Astrocyte (in vitro differentiated cells and primary cell): ENCODE measurements at places on chromosomes 6 and 20.

DNA sequence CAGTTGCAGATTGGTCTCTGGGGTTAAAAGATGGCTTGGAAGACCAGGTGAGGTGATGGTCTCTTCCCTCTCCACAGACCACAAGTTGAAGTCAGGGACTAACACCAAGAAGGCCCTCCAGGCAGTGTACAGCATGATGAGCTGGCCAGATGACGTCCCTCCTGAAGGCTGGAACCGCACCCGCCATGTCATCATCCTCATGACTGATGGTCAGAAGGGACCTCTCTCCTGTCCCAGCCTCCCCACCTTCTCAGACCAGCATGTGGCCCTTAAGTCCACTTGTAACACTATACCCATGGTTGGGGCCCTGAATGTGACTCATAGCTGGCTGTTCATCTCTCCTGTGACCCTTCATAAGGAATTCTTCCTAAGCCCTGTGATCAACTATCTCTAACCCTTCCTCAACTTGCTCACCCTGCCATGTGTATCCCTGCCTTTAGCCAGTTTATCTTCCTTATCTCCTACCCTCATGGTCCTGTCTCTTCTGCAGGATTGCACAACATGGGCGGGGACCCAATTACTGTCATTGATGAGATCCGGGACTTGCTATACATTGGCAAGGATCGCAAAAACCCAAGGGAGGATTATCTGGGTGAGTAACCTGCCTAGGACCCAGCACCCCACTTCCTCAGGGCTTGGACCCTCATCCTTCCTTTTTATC, 3.0 kb downstream of the CFB start:
- H3K4me3 ChIP-seq: no peak overlapping the region
- H3K27ac ChIP-seq: no peak overlapping the region
- peak; percentile 9 for DNase-seq
- peaks cover 7% of the 10 kb centered on the region for H3K4me1 ChIP-seq
- peaks cover 2% of the 10 kb centered on the region for H3K27me3 ChIP-seq

DNA sequence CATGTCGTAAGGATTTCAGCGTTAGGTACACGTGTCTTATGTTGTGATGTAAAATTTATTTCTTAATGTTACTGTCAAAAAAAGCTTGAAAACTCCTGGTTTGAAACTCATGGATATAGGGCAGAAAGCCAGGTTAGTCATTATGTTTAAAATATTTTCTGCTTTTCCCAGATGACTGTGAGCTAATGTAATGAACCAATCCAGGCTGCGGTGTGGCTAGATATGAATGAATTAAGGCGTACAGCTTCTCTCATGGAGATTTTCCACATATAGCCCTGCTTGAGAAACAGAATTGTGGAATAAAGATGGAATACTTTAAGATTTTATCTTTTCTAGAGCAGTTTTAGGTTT, 80.3 kb upstream of the STMND1 start:
- no peaks in the 10 kb centered on the region for H3K27me3 ChIP-seq
- H3K4me1 ChIP-seq: peaks cover 8% of the 10 kb centered on the region
- H3K36me3 ChIP-seq: no peaks in the 10 kb centered on the region
- H3K27ac ChIP-seq: no peak overlapping the region
- H3K4me3 ChIP-seq: no peak overlapping the region

GRCh38 chr20:57656252-57656820, 36.1 kb upstream of the ZBP1 start:
- H3K4me3 ChIP-seq: no peak overlapping the region
- peaks cover 11% of the 10 kb centered on the region for H3K4me1 ChIP-seq
- no peak overlapping the region for H3K27ac ChIP-seq

- H3K36me3 ChIP-seq: no peaks in the 10 kb centered on the region
- no peak overlapping the region for H3K4me3 ChIP-seq
- peak; percentile 18 for DNase-seq
- no peaks in the 10 kb centered on the region for H3K27me3 ChIP-seq
Measured at GRCh38 chr20:815914-816606, 17.5 kb upstream of the FAM110A start.

- no peak overlapping the region for H3K27ac ChIP-seq
- no peaks in the 10 kb centered on the region for H3K36me3 ChIP-seq
- H3K4me3 ChIP-seq: no peak overlapping the region
- DNase-seq: no peak
- H3K27me3 ChIP-seq: no peaks in the 10 kb centered on the region
- no peaks in the 10 kb centered on the region for H3K4me1 ChIP-seq
Measured at GRCh38 chr20:32960849-32961731, 43.1 kb downstream of the SUN5 start.

DNA sequence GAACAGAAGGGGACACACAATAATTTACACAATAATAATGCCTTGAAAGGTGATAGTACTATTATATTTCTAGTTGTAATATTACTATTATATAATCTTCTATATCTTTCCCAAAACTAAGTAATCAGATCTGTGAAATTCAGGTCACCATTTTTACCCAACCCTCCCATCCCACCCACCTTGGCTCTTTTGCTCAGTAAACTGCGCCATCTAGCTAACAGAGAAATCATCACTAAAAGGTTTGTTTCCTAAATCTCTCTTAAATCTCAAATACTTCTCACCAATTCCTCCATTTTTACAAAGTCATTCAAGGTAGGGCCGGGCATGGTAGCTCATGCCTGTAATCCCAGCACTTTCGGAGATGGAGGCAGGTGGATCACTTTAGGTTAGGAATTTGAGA, 83.4 kb downstream of the CDK19 start:
- no peak overlapping the region for H3K27ac ChIP-seq
- H3K27me3 ChIP-seq: no peaks in the 10 kb centered on the region
- H3K4me1 ChIP-seq: no peaks in the 10 kb centered on the region
- no peaks in the 10 kb centered on the region for H3K36me3 ChIP-seq

- H3K4me1 ChIP-seq: no peaks in the 10 kb centered on the region
- peaks cover 12% of the 10 kb centered on the region for H3K27me3 ChIP-seq
- no peaks in the 10 kb centered on the region for H3K36me3 ChIP-seq
- no peak within 1 kb of the TSS for H3K27ac ChIP-seq
Measured at GRCh38 chr6:11043961-11044711, at the start of gene ELOVL2. ELOVL2 (minus strand) TSS chr6:11044305; CDS start chr6:11044230, 75 bp downstream.

DNA sequence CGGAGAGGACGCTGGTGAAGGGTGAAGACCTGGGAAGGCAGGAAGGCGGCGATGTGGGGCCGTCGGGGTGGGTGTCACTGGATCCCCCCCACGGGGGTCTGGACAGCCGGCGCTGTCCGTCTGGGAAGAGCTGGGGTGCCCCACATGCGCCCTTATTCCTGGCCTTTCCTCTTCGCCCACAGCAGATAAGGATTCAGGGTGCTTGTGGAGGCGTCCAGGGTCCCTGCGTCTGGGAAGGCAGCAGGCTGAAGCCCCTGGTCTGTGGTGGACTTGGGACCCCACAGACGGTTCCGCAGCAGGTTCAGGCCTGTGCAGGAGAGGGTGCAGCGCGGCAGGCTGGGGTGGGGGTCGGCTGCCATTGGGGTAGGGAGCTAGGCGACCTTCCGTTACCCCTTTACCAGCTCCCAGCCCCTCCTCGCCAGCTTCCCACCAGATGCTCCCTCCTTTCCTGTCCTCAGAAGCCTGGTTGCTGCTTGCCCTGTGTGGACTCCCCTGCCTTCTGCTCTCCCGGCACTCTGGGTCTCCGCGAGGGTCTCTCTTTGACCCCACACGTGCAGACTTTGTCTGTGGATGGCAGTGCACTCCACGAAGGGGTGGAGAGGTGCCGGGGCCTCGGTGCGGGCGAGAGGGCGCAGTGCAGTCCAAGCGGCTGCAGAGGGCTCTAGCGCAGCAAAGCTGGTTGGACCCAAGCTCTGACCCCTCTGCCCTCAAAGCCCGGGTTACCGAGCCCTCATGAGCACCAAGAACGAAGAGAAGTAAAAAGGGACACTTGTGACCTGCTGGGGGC, 2.1 kb upstream of the GATA5 start:
- H3K4me1 ChIP-seq: no peaks in the 10 kb centered on the region
- no peak overlapping the region for H3K27ac ChIP-seq
- H3K27me3 ChIP-seq: peaks cover 63% of the 10 kb centered on the region
- H3K36me3 ChIP-seq: no peaks in the 10 kb centered on the region
- H3K4me3 ChIP-seq: no peak overlapping the region

DNA sequence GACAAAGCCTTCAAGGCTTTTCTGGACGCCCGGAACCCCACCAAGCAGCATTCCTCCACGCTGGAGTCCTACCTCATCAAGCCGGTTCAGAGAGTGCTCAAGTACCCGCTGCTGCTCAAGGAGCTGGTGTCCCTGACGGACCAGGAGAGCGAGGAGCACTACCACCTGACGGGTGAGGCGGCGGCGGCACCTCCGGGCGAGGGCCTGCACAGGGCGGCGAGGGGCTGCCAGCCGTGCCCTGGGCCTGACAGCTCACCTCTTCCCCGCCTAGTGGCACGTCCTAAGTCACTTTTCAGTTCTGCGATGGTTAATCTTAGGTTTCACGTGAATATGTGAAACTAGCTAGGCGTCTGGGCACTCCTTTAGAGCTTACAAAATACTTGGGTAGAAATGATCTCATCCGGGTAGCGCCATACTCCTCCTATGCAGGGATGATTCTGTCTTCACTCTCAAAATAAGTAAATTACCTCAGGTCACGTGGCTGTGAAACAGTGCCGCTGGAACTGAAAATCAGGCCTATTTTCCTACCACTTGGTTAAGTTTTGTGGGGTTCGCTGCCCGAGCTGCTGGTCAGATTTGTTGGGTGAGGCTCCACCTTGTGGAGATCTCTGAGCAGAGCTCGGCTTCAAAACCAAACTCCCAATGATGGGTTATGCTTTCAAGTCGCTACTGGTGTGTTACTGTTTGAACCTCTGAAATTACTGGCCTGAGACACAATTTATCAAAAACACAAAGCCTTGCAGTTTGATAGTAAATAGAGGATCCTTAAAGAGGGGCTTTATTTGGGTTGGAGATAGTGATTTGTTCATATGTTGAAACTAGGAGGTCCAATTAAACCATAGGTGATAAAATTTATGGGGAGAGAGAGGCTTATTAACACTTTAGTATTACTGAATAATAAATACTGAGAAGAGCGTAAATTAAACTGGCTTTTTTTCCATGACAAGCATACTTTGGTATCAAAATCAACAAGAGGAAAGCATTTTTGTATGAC, 15.5 kb upstream of the CLDN20 start:
- peak overlapping the region; percentile 95 for H3K27ac ChIP-seq
- no peaks in the 10 kb centered on the region for H3K27me3 ChIP-seq
- peak; percentile 56 for DNase-seq
- no peaks in the 10 kb centered on the region for H3K36me3 ChIP-seq
- peaks cover 19% of the 10 kb centered on the region for H3K4me1 ChIP-seq

GRCh38 chr6:86203044-86203443, 560.4 kb upstream of the SYNCRIP start:
- no peak for DNase-seq
- H3K4me1 ChIP-seq: no peaks in the 10 kb centered on the region
- H3K4me3 ChIP-seq: no peak overlapping the region
- no peaks in the 10 kb centered on the region for H3K27me3 ChIP-seq
- H3K27ac ChIP-seq: no peak overlapping the region

- no peaks in the 10 kb centered on the region for H3K36me3 ChIP-seq
- DNase-seq: peak; percentile 58
- peaks cover 17% of the 10 kb centered on the region for H3K4me1 ChIP-seq
- H3K27ac ChIP-seq: peak overlapping the region; percentile 15
- no peaks in the 10 kb centered on the region for H3K27me3 ChIP-seq
Measured at GRCh38 chr6:106529438-106529837, 99.9 kb downstream of the RTN4IP1 start.

DNA sequence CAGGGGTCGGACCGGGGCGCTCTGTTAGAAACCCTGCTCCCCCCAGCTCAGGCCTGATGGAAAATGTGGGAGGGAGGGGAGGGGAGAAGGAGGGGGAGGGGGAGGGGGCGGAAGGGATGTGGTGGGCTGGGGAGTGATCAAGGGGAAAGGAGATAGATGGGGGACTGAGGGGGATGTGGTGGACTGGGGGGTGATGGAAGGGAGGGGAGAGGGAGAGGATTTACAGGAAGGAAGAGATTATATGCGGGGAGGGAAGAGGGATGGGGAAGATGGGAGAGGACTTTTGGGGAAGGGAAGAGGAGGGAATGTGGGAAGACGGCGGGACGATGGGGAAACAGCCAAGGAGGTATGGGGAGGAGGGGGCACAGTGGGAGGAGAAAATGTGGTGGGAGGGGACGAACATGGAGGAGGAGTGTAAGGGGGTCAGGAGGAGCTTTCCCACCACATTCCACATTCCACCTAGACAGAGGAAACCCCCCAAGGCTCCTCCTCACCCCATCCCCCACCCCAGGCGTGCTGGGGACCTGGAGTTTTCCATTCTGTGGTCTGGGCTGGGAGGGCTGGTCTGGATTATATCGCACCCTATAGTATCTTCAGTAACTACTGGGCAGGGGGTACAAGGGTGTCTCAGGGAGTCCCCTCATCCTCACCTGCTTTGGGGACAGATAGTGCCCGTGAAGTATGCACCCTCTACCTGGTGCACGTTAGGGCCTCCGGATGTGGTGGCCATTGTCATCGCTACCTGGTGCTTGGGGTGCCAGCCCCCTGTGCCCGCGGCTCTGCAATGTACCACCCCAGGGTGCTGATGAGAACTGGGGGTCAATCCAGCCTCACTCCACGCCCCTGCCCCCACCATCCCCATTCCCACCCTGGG, 578 bp upstream of the PTGIS start:
- no peaks in the 10 kb centered on the region for H3K36me3 ChIP-seq
- H3K4me3 ChIP-seq: no peak overlapping the region
- no peak overlapping the region for H3K27ac ChIP-seq

- no peak overlapping the region for H3K27ac ChIP-seq
- no peak overlapping the region for H3K4me3 ChIP-seq
- no peaks in the 10 kb centered on the region for H3K36me3 ChIP-seq
- DNase-seq: peak; percentile 12
Measured at GRCh38 chr6:87905101-87905641, 142.5 kb upstream of the SPACA1 start.

GRCh38 chr6:147633191-147633590, 124.7 kb downstream of the SAMD5 start:
- DNase-seq: no peak
- H3K27ac ChIP-seq: no peak overlapping the region
- H3K4me1 ChIP-seq: no peaks in the 10 kb centered on the region
- H3K36me3 ChIP-seq: no peaks in the 10 kb centered on the region

- peak; percentile 46 for DNase-seq
- no peak overlapping the region for H3K27ac ChIP-seq
- no peak overlapping the region for H3K4me3 ChIP-seq
- no peaks in the 10 kb centered on the region for H3K4me1 ChIP-seq
Measured at GRCh38 chr6:4381381-4381780, 246.0 kb upstream of the ECI2 start.

DNA sequence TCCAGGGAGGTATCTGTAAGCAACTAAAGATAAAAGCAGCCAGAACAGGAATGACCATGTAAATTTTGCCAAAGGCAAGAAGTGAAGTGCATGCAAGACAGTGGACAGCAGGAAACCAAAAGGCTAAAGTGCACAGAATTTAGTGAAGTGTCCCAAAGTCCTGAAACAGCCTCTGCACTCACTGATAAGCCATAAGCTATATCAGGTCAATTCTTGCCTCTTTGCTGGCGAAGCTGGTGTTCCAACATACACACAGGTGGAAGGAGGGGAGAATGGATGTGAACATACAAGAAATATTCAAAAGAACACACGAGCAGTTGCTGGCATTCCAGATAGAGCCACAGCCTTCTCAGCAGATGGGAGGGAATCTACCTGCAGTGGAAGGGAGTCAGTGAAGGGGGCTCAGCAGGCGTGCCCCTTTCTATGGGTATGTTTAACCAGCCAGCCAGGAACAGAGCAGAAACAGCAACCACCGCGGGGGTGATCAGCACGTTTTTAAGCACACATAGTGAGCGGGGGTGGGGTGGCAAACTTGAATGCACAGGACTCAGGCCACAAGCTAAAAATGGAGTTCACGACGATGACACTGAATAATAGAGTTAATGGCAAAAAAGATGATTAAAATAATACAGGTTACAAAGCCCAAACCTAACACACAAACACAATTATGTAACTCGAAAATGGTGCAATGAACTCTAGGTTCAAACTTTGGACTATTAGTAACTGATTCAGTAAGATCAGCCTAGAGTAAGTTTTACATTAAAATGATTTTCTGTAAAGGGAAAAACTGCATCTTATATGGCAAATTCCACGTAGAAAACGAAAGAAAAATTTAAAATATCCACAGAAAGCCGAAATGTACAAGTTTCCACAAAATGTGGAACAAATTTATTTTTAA, 1.2 kb downstream of the ECI2 start:
- H3K27ac ChIP-seq: peak overlapping the region; percentile 92
- H3K4me3 ChIP-seq: peak overlapping the region; percentile 96
- DNase-seq: no peak
